HuH-7 (cell line): ENCODE measurements at places on chromosomes 4 and X.

DNA sequence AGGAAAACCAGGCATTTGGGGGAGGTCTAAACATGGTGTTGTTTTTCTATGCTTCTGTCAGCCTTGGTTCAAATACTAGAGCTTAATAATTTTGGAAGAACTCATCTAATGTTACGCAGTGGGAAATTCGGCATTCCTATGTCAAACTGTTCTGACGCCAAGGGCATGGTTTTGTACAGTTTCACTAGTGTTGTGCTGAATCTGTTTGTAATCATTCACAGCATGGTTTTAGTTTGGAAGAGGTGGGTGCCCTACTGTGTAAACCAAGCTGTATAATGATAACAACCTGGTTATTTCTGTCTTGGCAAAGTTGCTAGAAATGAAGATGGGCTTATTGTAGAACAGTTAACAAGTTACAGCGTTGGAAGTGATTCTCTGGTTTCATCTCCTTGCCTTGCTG lies 5.2 kb downstream of the DDX3X start:
- DNase-seq = no peak

GRCh38 chr4:165096776-165097175 lies 15.9 kb downstream of the TMEM192 start:
- DNase-seq = no peak

GRCh38 chrX:105471597-105471996 lies 251.1 kb upstream of the TEX13A start:
- no peak for DNase-seq

DNA sequence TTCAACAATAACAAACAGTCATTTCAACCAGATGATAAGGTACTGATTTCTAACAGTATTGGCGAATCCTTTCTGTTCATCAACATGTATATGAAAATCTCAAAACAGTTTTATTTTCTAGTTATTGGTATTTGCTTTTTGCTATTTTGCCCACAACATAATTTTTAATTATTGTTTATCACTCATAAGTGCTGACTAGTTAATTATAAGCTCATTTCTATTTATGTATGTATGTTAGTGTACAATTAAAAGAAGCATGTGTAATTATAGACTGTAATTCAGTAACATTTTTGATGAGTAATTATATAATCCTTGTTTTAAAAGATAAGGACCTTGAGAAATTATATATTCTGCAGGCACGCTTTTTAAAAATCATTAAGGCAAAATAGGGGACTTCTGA lies 67.2 kb upstream of the NPNT start:
- no peak for DNase-seq

GRCh38 chr4:108261026-108261425 lies 92.3 kb upstream of the LEF1 start:
- no peak for DNase-seq

DNA sequence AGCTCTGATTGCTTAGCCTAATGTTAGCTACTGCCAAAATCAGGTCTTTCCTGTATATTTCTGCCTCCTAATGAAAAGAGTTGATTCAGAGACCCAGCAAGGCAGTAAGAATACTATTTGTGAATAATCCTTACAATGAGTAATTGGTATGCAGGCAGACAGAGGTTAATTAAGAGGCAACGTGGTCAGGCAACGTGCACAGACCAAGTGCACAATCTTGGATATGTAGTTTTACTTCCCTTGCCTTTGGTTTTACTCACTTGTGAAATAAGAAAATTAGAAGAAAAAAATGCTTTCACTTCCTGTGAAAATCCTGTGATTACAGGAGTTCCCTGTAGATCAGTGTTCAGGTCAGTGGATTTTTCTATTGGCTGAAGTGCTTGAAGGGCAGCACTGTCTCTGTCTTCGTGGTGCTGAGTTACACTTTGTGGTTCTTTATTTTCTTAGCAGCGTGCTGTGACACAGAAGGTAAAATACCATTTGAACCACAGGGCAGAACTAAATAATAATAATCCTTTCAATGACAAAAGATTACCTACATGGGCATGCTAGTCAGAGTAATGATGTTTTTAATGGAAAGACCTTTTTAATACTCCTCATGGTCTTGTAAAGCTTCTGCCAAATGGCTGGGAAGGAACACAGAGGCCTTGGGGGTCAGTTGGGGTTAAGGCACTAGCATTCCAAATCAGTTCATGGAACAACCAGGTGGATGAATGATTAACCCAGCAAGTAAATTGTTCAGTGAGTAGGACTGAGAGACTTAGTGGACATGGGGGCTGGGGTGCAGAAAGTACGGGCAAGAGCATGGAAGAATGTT lies 430.9 kb downstream of the MAPK10 start:
- peak; percentile 28 for DNase-seq

DNA sequence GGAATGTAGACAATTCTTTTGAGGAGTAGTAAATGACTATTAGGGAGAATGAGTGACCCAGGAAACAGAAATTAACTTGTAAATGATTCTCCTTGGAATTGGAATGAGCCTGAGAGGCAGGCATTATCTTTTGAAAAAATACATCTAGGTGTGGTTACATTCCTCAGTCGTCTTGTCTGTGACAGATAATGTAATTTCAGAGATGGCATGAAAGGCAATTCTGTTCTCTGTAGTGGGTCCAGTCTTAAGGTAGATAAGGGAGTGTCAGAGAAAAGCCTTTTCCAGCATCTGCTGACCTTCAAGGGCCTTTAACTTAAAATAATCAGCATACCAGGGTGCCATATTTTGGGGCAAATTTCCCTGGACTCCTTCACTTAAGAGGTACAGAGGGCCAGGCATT lies 35.1 kb downstream of the HERC6 start:
- no peak for DNase-seq

GRCh38 chrX:50813843-50814661 lies at the start of gene SHROOM4:
Gene SHROOM4, minus strand, starts transcription at chrX:50814194. Its CDS starts 176 bp downstream, at chrX:50814018.
- peak; percentile 15 for DNase-seq
